Esophagus squamous epithelium (tissue), 5 donors: ENCODE measurements at places on chromosomes 4 and X. TPM values are rescaled to one million over a fixed set of nuclear protein-coding genes. Genes with fewer than 3 reads are reported as not detected.

XG gene
- 15.4 TPM for total RNA-seq

ANTXR2 gene
- total RNA-seq, result 37.2 TPM

CCDC160 gene
- not detected for total RNA-seq

METTL14 gene
- total RNA-seq, result 32.2 TPM

SMR3A gene
- not detected for total RNA-seq

ADH7 gene
- total RNA-seq, result 420 TPM

TFE3 gene
- total RNA-seq, result 48.4 TPM

ERAS gene
- not detected for total RNA-seq

CCNB3 gene
- 0.49 TPM for total RNA-seq

MRFAP1 gene
- total RNA-seq, result 178 TPM

PNCK gene
- total RNA-seq, result 0.82 TPM

TLL1 gene
- 4.8 TPM for total RNA-seq

PAGE1 gene
- not detected for total RNA-seq

DNA sequence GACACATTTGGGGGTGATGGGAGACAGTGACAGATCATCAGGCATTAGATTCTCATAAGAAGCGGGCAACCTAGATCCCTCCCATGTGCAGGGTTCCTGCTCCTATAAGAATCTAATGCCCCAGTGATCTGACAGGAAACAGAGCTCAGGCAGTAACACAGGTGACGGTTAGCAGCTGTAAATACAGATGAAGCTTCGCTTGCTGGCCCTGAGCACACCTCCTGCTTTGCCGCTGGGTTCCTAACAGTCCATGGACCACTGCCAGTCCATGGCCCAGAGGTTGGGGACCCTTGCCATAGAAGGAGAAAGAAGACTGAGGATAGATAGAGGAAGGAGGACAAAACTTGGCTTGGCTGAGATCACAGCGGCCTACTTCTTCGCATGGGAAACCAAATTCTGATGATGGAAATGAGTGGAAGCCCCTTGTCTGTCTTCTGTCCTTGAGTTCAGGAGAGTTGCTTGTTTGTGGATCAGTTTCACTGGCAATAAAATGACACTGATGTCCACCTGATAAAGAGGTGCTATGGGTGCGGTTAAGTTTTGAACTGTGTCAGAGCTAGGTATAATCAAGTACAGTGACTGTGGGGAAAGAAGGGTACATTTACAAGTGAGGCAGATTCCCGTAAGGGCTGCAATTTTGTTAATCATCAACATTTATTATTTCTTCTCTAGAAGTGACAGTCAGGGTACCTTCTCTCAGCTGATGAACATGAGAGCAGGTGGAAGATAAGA is 1.7 kb upstream of the TIFA start:
- no peak overlapping the region for H3K4me3 ChIP-seq
- no peaks in the 10 kb centered on the region for H3K36me3 ChIP-seq
- H3K27me3 ChIP-seq, result no peaks in the 10 kb centered on the region
- H3K4me1 ChIP-seq, result peaks cover 33% of the 10 kb centered on the region
- no peak for DNase-seq

DNA sequence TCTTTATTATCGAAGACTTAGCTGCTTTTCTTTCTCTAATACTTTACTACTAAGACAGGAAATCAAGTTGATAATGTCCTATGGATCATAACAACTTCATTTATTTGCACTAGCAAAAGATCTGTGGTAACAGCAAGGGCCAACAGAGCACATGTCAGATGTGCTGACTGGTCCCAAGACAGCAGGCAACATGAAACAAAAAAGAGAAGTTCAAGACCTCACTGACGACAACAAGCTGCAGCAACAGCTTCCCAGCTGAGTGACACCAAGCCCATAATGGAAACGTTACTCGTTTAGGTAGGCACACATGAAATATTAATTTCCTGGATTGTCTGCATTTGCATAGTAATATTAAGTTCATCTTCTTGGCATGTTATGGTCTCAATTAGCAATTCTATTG is 126.9 kb downstream of the UNC5C start:
- no peaks in the 10 kb centered on the region for H3K4me1 ChIP-seq
- no peaks in the 10 kb centered on the region for H3K27me3 ChIP-seq
- no peaks in the 10 kb centered on the region for H3K36me3 ChIP-seq

- no peak overlapping the region for H3K4me3 ChIP-seq
- H3K27ac ChIP-seq, result no peak overlapping the region
- H3K4me1 ChIP-seq, result peaks cover 24% of the 10 kb centered on the region
- no peaks in the 10 kb centered on the region for H3K27me3 ChIP-seq
- DNase-seq, result no peak
Measured at GRCh38 chr4:27009539-27009938, 148.9 kb downstream of the STIM2 start.

- H3K4me3 ChIP-seq, result no peak overlapping the region
- peaks cover 32% of the 10 kb centered on the region for H3K4me1 ChIP-seq
- no peaks in the 10 kb centered on the region for H3K27me3 ChIP-seq
- H3K27ac ChIP-seq, result no peak overlapping the region
- H3K36me3 ChIP-seq, result no peaks in the 10 kb centered on the region
Measured at GRCh38 chr4:1031956-1032795, 20.8 kb downstream of the FGFRL1 start.

GRCh38 chrX:125205918-125206665 is 113.6 kb upstream of the TEX13C start:
- H3K4me3 ChIP-seq, result peak overlapping the region; percentile 61
- DNase-seq, result no peak
- H3K4me1 ChIP-seq, result no peaks in the 10 kb centered on the region
- H3K27ac ChIP-seq, result peak overlapping the region; percentile 58

DNA sequence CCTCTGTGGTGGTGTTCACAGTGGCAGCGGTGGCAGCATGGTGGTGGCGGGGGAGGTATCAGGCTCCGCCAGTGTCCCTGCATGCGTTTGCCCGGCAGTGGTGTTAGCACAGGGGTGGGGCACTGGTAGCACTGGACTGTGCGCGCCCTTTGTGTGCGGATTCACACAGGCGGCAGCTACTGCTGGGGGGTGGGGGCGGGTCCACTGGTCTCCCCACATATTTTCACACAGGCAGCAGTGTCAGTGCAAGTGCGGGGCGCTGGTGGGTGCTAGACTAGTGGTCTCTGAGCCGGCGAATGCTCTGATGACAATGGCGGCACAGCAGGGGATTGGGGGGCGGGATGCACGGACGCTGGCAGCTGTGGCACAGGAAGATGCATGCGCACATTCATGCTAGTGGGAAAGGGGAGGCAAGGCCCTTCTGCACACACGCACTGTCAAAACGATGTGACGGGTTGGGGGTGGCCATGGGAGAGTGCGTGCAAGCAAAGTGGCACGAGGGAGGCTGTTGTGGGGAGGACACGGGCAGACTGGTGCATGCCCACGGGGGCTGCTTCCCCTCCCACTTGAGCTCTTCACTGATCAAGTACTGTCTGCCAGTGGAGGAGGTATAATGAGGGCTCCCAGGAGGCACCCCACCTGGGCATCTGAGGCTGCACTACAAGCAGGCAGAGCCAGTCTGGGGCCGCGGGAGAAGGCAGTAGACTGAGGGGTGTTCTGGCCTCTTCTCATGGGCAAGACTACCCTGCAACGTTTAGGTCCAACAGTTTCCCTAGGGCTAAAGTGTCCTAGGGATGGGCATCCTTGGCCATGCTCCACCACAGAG is 53.0 kb downstream of the POF1B start:
- DNase-seq, result peak; percentile 0
- H3K27me3 ChIP-seq, result no peaks in the 10 kb centered on the region
- H3K4me1 ChIP-seq, result no peaks in the 10 kb centered on the region
- H3K36me3 ChIP-seq, result peaks cover 14% of the 10 kb centered on the region
- H3K4me3 ChIP-seq, result no peak overlapping the region

- no peak overlapping the region for H3K4me3 ChIP-seq
- H3K27me3 ChIP-seq, result no peaks in the 10 kb centered on the region
- H3K4me1 ChIP-seq, result no peaks in the 10 kb centered on the region
- no peak overlapping the region for H3K27ac ChIP-seq
- no peak for DNase-seq
Measured at GRCh38 chrX:79375340-79375739, 8.2 kb upstream of the ITM2A start.

GRCh38 chrX:57930051-57930450 is 19.8 kb upstream of the ZXDA start:
- H3K4me1 ChIP-seq, result no peaks in the 10 kb centered on the region
- H3K27me3 ChIP-seq, result no peaks in the 10 kb centered on the region
- no peak for DNase-seq
- no peaks in the 10 kb centered on the region for H3K36me3 ChIP-seq
- no peak overlapping the region for H3K4me3 ChIP-seq

DNA sequence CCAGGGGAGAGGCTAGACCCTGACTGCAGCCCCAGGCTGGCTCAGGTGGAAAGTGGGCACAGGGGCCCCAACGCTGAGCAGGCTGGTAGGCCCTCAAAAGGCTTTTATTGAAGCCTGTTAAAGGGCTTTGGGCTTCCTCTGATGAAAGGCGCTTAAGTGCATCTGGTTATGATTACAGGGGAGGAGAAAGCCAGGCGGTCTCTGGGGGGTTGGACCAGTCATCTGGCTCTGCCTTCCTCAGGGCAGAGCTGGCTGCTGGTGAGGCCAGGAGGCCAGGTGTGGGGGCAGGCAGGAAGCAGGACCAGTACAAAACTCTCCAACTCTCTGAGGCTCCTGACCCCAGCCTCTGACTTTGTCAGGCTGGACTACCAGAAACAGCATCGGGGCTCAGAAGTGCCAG is 68.8 kb upstream of the BCOR start:
- H3K4me1 ChIP-seq, result peaks cover 54% of the 10 kb centered on the region
- H3K36me3 ChIP-seq, result no peaks in the 10 kb centered on the region
- H3K27me3 ChIP-seq, result no peaks in the 10 kb centered on the region
- H3K27ac ChIP-seq, result no peak overlapping the region

- no peak overlapping the region for H3K4me3 ChIP-seq
- H3K27ac ChIP-seq, result peak overlapping the region; percentile 34
- DNase-seq, result no peak
- H3K4me1 ChIP-seq, result peaks cover 23% of the 10 kb centered on the region
- no peaks in the 10 kb centered on the region for H3K27me3 ChIP-seq
Measured at GRCh38 chr4:101010987-101011386, 336.3 kb downstream of the PPP3CA start.

GRCh38 chrX:130330146-130330545 is 9.6 kb upstream of the SLC25A14 start:
- H3K4me3 ChIP-seq, result no peak overlapping the region
- no peaks in the 10 kb centered on the region for H3K36me3 ChIP-seq
- peaks cover 9% of the 10 kb centered on the region for H3K27me3 ChIP-seq
- H3K27ac ChIP-seq, result no peak overlapping the region
- DNase-seq, result no peak

GRCh38 chrX:153816831-153817690 is 13.3 kb downstream of the PDZD4 start:
- no peak overlapping the region for H3K4me3 ChIP-seq

GRCh38 chr4:94722270-94722669 is 35.5 kb upstream of the BMPR1B start:
- no peak for DNase-seq
- no peak overlapping the region for H3K27ac ChIP-seq
- H3K27me3 ChIP-seq, result no peaks in the 10 kb centered on the region
- no peak overlapping the region for H3K4me3 ChIP-seq

- H3K36me3 ChIP-seq, result no peaks in the 10 kb centered on the region
- no peaks in the 10 kb centered on the region for H3K27me3 ChIP-seq
- peak; percentile 34 for DNase-seq
- H3K4me1 ChIP-seq, result no peaks in the 10 kb centered on the region
- H3K27ac ChIP-seq, result peak within 1 kb of the TSS; percentile 91
Measured at GRCh38 chrX:101051549-101052302, at the start of gene TRMT2B. Gene TRMT2B, minus strand, starts transcription at chrX:101052111. Its CDS starts 9,822 bp downstream, at chrX:101042289.

DNA sequence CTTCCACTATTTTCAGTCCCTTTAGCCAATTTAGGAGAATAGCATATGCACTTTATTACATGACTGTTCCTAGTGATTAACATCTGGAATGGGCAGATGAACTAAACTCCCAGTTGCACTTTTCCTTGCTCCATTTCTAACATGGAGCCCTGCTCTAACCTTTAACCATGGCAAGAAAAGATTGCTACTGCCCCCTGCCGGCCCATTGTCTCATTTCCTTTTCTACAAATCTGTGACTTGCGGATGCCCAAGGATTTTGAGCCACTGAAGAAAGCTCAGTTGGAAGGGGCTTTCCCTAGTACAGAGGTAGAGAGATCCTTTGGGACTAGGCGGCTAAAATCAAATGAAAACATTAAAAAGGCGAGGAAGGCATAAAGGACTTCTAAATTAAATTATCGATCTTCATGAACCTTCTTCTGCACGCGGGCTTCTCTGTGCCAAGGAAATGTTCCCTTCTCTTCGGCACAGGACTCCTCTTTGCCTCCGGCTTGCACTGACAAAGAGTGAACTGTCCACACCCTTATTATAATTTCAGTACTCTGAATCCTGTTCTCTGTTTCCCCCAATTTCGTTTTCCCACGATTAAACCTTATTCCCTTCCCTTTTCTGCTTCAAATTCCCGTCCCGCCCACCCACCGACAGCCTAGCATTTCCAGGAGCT is 577 bp upstream of the GLRA2 start:
- H3K36me3 ChIP-seq, result no peaks in the 10 kb centered on the region
- no peaks in the 10 kb centered on the region for H3K4me1 ChIP-seq
- no peak overlapping the region for H3K4me3 ChIP-seq
- no peak for DNase-seq
- H3K27ac ChIP-seq, result no peak overlapping the region

DNA sequence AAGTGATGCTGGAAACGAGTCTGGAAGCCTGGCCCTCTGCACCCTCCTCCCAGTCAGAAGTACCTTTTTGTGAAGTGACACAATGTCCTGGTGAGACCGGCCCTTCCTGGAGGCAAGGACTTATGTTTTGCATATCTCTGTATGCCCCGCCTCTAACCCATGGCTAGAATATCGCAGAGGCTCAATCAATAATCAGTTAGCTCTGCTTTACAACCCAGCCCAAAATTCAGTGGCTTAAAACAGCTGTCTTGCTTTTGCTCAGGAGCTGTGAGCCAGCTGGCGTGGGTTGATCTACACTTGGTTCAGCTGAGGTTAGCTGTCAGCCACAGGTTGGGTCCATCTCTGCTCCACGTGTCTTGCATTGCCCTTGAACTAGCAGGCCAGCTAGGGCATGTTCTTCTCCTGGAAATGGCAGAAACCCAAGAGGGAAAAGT is 98.8 kb upstream of the METTL14 start:
- no peaks in the 10 kb centered on the region for H3K36me3 ChIP-seq
- no peak overlapping the region for H3K4me3 ChIP-seq
- H3K27ac ChIP-seq, result peak overlapping the region; percentile 58
- DNase-seq, result no peak

DNA sequence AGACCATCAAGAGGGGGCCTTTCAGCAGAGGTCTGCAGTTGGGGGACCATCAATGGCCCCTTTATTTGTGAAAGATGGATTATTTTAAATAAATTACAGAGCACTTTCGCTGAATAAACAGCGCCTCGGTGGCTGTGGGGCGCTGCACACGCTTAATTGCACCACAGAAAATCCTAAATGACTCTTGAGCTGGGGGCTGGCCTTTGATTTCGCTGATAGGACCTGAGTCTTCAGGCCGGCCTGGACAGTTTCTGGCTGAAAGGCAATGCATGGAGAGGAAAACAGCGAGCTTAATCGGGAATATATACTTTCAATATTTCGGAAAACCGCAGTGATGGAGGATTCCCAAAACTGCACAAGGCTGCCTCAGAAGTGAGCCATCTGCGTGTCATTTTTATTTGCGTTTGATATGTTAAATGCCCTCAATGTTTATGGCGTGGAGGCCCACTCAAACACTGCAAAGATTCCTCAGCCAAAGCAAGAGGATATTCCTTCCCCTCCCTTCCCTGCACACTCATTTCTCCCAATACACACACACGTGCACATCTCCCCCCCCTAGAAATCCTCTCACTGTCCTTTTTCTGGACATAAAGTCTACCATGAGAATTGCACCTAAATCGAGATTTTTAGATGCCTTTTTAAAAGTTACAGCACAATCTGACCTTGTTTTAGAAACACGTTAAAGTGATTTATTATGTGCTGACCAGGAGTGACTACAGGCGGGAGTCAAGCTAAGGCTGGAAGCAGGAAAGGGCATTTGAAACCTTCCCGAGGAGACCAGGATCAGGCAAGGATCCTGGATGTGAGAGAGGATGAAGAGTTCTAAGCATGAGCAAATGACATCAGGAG is 340.7 kb downstream of the RAB28 start:
- no peaks in the 10 kb centered on the region for H3K27me3 ChIP-seq
- DNase-seq, result no peak
- H3K27ac ChIP-seq, result no peak overlapping the region
- H3K4me3 ChIP-seq, result no peak overlapping the region
